Fibroblast of lung (primary cell): ENCODE measurements at places on chromosomes 12 and 14. TPM values are rescaled to one million over a fixed set of nuclear protein-coding genes. Genes with fewer than 3 reads are reported as not detected.

MGAT4C gene
- total RNA-seq: under 0.01 TPM in 1 of 2 replicates, not detected in the other

E2F7 gene
- 4.6 and 9.7 TPM in 2 replicates for total RNA-seq

FLVCR2 gene
- total RNA-seq: 2.1 and 7.3 TPM in 2 replicates

DNA sequence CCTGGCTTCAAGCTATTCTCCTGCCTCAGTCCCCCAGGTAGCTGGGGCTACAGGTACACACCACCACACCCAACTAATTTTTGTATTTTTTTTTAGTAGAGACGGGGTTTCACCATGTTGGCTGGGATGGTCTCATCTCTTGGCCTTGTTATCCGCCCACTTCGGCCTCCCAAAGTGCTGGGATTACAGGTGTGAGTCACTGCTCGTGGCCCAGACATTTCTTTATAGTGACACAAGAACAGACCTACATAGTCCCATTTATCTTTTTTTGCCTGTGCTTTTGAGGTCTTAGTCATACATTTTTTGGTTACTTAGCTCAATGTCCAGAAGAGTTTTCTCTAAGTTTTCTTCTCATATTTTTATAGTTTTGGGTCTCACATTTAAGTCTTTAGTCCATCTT lies 247.4 kb downstream of the SYT10 start:
- no peak for DNase-seq

DNA sequence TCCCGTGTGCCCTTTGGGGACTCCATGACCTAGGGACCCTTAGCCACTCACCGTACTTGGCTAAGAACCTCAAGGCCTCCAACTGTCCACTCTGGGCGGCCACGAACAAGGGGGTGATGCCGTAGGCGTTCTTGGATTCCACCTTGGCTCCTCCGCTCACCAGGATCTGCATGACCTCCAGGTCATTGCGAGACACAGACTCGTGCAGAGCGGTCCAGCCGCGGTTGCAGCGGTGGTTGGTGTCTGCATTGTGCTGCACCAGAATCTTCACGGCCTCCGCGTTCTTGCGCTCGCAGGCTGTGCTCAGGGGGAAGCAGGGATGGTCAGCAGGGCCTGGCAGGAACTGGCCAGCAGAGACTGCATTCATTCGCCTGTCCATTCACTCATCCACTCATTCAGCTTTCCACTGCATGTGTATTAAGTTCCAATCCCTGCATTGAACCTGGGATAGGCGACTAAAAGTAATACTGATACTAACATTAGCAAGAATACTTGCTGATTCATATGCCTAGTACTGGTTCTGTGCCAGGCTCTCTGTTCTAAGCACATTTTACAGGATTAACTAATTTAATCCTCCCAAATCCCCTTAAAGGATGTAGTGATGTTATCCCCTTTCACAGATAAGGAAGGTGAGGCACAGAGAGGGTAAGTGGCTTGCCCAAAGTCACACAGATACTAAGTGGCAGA lies 23.9 kb downstream of the FAM181A start:
- no peak for DNase-seq

- no peak for DNase-seq
Observed at GRCh38 chr14:64807551-64807950, 72.2 kb downstream of the SPTB start.

DNA sequence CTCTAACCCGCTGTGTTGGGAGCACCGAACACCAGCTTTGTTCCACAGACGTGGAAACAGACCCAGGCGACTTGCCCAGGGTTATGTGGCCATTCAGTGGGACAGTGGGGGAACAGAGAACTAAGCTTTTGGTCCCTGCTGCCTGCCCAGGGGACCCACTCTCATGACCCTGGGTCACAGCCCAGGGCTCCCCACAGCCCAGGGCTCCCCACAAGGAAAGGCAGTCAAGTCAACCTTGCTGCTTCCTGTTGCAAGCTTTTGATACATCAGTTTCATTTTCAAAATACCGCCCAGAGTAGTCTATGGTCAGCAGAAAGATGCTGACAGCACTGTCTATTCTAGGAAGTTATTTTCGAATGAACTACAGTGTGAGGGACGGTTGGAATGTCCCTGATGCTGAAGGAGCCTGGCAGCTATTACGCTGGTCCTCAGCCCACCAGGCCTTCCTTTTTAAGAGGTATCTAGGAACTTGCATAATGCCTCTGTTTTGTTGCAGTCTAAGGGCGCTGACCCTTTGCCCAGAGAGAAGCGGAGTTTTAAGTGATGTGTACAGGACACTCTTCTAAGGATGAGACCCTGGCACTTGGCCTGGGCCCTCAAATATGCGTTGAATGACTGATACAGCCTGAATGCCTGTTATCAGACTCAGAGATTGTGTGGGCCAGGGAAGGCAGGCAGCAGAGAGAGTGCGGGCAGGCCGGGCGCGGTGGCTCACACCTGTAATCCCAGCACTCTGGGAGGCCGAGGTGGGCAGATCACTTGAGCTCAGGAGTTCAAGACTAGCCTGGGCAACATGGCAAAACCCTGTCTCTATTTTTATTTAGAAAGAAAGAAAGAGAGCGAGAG lies 12.6 kb upstream of the TTC7B start:
- DNase-seq: no peak

DNA sequence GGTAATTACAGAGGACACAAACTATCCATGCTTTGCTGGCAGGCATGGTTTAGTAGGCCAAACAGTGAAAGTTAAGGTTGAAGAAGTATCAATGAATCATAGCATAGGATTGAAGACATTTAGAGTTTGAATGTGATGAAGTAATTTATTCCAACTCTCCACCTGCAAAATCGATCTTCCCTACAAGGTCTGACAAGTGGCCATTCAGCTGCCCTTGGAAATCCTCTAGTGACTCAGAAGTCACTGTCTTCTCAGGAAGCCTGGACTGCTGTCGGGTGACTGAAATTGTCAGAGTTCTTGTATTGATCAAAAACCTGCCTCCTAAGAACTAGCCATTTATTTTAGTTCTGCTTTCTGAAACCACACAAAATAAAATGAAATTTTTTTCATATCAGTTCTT lies 17.7 kb upstream of the STXBP6 start:
- no peak for DNase-seq

GRCh38 chr14:23449314-23449713 lies 13.9 kb upstream of the MYH7 start:
- no peak for DNase-seq

DNA sequence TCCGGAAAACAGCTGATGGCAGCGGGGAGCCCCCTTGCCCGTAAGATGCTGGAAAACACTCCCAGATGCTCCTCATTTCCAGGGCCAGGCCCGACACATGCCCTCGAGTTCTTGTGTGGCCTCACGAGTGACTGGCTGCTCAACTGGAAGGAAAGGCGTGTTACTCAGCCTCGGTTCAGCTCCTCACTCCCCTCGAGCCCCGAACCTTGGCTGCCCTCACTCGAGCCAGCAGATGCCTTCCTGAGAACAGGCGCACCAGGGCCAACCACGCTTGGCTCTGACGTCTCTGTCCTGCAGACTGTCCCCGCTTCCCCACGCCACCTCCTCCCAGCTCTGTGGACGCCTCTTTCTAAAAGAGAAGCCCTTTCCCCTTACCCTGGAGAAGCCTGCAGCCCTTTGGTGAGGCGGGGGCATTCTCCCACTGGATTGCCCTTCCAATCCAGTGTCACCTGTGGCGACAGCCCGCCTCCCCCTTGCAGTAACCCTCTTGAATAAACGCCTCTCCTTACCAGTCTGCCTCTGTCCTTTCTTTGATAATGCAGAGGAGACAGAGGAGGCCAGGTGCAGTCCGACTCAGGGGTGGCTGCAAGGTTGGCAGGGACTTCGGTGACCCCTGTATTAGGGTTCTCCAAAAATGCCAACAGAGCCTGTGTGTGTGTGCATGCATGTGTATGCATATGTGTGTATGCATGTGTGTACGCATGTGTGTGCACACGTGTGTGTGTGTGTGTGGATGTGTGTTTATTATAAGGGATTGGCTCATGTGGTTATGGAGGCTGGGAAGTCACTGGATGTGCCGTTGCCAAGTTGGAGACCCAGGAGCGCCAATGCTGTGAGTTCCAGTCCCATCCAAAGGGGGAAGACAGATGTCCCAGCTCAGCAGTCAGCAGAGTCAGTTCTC lies 166.3 kb downstream of the KIF26A start:
- no peak for DNase-seq

GRCh38 chr12:98725476-98726247 lies 80.6 kb downstream of the APAF1 start:
- peak; percentile 73 for DNase-seq

RTL1 gene
- not detected in 2 replicates for total RNA-seq

DNA sequence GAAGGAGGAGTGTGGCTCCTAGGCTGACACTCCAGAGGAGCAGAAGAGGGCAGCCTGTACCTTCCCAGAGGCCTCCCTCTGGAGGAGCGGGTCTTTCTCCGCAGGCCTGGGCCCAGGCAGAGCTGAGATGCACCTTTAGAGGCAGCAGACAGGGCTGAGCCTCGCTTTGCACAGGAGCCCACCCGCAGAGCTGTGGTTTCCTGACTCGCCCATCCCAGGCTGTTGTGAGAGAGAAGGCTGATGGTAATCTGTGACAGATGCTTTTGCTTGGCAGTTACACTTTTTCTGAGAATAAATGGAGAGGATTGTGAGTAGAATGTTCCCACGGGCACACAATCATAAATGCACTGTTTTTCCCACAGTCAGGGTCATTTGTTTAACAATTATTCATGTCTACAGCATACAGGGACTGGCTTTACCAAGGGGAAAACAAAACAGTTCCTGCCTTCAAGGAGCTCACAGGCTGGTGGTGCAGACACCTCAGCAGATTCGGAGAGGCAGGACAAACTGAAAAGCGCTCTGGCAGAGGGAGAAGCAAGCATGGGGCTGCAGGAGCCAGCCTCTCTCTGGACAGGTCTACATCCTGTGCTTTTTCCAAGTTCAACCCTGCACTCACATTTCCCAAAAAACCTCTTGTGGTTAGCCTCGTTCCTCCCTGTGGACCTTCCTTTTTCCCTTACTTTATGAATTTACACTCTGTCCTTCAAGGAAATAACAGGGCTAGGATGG lies 13.9 kb downstream of the EVL start:
- DNase-seq: peak; percentile 73

- no peak for DNase-seq
Observed at GRCh38 chr14:60222820-60223219, 26.2 kb upstream of the PPM1A start.

GRCh38 chr12:5189173-5189572 lies 145.5 kb downstream of the KCNA5 start:
- DNase-seq: no peak

- no peak for DNase-seq
Observed at GRCh38 chr12:18467620-18468245, 206.4 kb downstream of the PIK3C2G start.

MIP gene
- total RNA-seq: not detected in 2 replicates

GRCh38 chr14:89266754-89267153 lies 150.3 kb downstream of the FOXN3 start:
- peak; percentile 10 for DNase-seq

KNTC1 gene
- total RNA-seq: 8.0 and 14.4 TPM in 2 replicates

GRCh38 chr12:98532687-98533304 lies 17.4 kb downstream of the TMPO start:
- peak; percentile 64 for DNase-seq

DNA sequence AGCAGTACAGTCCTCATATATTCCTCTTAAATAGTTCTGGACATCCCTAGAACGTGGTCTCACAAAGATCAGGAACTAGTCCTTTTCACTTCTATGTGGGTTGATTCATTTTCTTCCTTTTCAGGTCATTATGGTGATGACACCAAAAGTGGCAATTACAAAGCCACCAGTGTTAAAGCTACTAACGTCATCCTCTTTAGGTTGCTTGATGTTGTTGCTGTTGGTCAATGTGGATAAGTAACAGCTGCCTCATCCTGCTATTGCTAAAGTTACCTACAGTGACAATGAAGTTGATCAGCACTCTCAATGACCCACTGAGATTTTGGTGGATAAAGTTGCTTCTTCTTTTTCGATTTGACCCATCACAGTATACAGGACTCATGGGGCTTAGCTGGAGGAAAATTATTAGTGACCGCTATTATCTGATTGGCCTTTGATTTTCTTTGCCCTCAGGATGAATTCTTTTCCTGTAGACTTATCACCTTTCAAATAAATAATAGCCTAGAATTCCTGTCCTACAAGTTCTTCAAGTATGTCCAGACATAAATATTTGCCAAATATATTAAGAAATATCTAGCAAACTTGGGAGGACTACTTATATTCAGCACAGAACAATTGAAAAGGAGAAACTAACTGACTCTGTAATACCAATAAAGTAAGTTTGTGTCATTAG lies 54.0 kb upstream of the ATP2B1 start:
- no peak for DNase-seq

LHX5 gene
- total RNA-seq: not detected in 2 replicates

DNA sequence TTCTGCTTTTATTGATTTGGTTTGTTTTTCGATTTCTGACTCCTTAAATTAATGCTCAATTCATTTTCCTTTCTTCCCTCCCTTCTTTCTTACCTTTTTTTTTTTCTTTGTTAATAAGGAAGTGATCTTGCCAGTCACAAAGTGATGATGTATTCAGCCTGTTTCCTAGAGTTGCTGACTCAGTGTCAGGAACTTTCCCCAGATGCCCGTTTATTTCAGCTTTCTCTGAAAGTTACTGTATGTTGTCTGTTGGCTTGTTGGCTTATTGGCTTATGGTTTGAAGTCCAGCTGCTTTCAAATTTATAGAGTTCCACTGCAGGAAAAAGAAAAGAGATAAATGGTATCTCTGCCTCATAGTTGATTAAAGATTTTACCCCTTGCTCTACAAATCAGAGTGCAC lies 12.4 kb upstream of the SLC6A15 start:
- peak; percentile 30 for DNase-seq

GRCh38 chr14:98099527-98099926 lies 1172.5 kb downstream of the BCL11B start:
- no peak for DNase-seq

GRCh38 chr14:54877015-54877702 lies 25.5 kb downstream of the GCH1 start:
- no peak for DNase-seq

DNA sequence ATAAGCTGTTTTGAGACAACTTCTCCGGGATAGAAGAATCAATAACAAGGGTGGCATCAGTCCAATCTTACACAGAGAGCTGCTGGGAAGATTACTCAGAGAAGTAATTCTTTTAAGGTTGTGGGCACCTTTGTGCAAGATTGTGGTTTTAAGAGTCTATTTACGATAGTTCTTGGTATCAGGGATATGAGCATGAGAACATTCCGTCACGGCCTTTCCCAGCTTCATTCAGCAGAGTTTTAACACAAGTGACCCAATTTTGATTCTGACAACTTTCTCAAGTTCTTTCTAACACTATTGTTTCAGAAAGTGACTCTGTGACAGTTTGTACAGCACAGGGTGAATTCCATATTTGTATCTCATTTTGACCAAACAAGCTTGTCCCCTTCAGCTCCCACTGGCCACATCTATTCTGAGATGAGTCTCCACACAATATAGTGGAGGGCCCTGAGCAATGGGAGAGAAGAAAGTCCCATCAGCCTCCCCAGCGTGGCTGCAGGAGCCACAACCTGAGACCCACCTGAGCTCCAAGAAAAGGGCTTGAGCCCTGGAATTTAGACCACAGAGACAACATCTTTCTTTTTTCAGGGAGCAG lies 869.2 kb downstream of the TMEM121 start:
- no peak for DNase-seq

GRCh38 chr12:131783915-131784541 lies 44.2 kb upstream of the MMP17 start:
- peak; percentile 89 for DNase-seq

NFE2 gene
- total RNA-seq: under 0.01 and 0.17 TPM in 2 replicates

GRCh38 chr12:120584343-120585149 lies 3.3 kb upstream of the POP5 start:
- DNase-seq: no peak

RAD9B gene
- total RNA-seq: 0.50 and 0.77 TPM in 2 replicates
